ENCODE measurements at places on chromosomes 5 and 9.

DNA sequence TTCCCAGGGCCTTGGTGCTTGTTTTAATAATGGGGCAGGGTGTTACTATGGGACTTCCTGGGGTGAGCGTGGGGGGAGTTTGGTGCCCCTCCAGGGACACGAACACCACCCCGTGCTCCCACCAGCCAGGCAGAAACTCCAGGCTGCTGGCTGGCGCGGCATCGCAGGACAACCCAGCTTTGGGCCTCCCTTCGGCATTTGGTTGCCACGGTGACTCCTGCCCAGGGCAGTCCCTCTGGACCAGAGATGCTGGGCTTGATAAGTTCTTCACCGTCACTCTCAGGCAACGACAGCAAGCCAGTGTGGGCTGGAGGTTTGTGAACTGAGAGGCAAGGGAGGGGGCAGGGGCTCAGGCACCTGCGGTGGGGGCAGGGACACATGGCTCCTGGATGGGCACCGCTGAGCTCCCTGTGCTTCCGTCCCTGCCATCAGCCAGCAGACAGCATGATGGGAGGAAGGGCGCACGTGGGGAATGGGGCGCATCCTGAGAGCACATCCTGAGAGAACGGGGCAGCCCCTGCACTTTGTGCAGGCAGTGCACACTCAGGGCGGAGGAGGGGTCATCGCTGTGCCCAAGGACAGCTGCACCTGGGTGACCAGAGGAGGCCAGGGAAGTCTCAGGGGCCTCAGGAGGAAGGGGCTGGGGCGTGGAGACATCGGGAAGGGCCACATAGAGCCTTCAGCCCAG lies 116.4 kb downstream of the RXRA start:
- no peak for DNase-seq

DNA sequence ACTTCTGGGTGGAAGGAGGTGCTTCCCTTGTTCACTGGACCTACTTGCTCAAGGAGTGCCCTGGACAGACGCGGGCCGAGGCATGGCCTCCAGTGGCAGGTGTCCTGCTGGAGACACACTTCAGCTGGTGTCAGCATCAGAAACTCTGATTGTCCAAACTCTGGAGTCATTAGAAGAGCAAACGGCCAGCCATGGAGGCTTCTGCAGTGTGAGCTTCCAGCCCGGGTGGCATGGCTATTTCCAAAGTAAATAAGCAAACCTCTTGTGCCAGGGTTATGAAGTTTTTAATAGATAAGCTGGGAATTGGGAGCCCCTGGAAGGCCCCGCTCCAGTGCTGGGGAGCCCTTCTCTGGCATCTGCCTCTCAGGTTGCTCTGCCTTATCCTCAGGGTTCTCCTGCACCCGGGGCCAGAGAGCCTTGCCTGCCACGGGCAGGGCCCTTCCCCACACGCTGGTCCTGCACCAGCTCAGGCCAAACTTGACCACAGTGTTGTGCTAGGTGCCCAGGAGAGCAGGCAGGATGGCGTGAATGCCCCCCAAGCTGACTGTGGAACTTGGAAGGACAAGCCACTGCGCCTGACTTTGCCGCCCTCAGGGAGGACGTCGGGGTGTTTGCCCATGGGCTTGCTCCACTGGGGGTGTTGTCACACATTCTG lies 285.6 kb downstream of the GADD45G start:
- no peak for DNase-seq

- no peak for DNase-seq
Observed at GRCh38 chr9:98521141-98521540, 187.6 kb downstream of the GABBR2 start.

GRCh38 chr9:38001430-38001829 lies 67.6 kb downstream of the SHB start:
- DNase-seq: no peak

DNA sequence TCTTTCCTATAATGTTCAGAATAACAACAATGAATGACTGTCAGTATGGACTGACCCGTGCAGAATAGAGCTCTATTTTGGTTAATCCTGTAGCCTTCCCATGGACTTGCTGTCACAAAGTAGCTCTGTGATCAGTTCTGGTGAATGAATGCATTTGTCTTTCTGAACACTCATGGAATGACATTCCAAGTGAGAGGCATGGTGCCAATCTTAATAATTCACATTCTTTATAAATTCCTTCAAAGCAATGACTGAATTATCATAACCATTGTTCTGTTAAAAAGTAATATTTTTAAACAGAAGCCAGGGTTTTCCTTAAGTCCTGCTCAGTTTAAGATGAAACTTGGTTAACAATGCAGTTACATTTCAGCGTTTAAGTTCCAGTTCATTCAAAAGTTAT lies 360.5 kb downstream of the ICE1 start:
- no peak for DNase-seq

GRCh38 chr5:61333321-61333953 lies 1.4 kb downstream of the ZSWIM6 start:
- no peak for DNase-seq

DNA sequence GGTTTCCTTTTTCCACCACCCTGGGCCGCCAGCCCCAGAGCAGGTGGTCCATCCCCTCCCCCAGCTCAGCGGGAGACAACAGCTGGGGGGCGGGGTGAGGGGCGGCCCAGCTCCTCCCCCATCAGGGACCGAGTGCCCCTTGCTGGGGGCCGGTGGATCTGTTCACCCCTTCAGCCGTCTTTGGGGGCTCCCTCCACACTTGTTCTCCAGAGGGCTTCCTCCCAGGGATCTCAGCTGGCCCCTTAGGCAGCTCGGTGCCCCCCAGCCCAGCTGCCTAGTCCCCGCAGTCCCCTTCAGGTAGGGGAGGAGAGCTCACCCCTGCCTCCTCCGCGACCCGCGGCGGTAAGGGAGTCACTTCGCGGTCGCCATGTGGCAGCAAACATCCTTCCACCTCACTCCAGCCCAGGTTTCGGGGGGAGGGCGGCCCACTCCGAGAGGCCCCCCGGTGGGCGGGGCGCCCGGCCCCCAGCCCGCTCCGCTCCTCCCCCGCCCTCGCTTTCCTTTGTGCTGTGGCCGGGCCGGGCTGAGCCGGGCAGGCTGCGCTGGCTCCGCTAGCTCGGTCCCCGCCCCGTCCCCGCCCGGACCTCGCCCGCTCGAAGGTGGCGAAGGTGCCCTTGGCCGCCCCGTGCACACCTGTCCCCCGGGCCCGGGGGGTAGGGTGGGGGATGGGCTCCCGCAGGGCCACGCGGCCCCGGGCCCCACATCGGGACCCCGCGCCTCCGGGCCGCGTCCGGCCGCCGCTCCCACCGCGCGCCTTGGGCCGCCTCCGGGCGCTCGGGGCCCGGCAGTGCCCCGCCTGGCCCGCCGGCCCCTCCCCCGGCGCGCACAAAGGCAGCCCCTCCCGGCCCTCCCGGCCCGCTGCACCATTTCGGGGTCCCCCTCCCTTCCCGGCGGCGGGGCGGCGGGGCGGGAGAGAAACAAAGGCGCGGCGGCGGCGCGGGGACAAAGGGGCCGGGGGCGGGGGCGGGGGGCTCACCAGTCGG lies 683 bp downstream of the DBN1 start:
- DNase-seq: peak; percentile 40

- no peak for DNase-seq
Observed at GRCh38 chr9:135577256-135577655, 15.7 kb downstream of the PAEP start.

DNA sequence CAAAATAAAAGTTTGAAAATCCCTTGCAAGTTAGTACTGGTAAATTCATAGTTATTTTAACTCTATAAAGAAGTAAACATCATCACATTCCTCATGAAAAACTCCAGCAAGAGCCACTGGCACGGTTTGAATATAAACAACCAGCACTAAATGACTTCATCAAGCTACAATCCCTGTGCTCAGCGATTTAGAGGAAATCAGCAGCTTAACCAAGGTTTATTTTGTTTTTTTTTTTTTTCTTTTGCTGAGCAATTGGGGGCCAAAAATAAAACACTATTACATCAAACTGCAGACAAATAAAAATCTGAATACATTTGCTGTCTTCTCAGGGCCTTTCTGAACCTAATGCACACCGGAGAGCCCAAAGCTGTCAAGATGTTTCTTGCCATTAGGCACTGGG lies 106.2 kb upstream of the SLC24A2 start:
- no peak for DNase-seq

DNA sequence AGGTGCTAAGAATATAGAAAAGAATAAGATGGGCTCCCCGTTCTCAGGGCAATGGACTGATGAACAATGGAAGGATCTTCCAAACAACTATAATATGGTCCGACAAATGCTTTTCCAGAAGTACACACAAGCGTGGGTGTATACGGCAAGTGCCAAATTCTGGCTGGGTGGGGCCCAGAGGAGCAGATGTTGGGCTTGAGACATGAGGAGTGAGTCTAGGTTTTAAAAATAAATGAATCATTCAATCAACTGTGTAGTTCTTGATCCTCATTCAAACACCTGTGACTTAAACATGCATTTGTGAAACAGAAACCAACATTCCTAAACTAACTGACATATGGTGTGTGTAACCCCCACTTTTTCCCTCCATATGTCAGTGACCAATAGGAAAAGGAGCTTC lies 47.9 kb downstream of the MFAP3 start:
- DNase-seq: no peak

- DNase-seq: no peak
Observed at GRCh38 chr9:27368316-27368985, 71.5 kb upstream of the EQTN start.

DNA sequence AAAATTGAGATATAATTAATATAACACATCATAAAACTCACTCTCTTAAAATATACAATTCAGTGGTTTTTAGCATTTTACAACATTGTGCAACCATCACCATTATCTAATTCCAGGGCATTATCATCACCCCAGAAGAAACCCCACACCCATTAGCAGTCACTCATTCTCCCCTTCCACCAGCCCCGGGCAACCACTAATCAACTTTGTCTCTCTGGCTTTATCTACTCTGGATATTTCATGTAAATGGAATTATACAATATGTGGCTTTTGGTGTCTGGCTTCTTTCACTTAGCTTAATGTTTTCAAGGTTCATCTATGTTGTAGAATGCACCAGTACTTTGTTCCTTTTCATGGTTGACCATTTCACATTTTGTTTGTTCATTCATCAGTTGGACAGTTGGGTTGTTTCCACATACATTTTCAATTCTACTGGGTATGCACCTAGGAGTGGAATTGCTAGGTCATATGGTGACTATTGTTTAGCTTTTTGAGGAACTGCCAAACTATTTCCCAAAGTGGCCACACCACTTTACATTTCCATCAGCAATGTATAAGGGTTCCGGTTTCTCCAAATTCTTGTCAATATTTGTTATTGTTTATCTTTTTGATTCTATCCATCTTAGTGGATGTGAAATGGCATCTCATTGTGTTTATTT lies 62.4 kb downstream of the MARCHF3 start:
- no peak for DNase-seq

DNA sequence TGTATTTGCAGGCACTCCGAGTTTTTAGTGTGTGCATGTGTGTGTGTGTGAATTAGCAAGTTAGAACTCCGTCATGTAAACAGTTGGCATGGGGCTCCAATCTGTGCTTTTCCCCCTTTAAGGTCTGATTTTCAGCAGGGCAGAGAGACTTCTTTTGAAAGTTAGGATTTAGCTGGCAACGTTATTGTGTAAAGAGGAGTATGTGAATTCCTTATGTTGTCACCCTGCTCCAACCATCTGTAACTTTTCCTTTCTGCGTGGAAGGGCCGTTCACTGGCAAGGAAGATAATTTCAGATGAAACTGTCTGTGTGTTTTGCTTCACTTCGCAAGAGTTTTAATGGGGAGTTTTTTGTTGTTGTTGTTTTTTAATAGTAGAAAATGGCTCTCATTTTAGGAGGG lies 332 bp downstream of the SGCD start:
- DNase-seq: no peak

- DNase-seq: no peak
Observed at GRCh38 chr5:135832941-135833920, 1.2 kb upstream of the SLC25A48 start.

DNA sequence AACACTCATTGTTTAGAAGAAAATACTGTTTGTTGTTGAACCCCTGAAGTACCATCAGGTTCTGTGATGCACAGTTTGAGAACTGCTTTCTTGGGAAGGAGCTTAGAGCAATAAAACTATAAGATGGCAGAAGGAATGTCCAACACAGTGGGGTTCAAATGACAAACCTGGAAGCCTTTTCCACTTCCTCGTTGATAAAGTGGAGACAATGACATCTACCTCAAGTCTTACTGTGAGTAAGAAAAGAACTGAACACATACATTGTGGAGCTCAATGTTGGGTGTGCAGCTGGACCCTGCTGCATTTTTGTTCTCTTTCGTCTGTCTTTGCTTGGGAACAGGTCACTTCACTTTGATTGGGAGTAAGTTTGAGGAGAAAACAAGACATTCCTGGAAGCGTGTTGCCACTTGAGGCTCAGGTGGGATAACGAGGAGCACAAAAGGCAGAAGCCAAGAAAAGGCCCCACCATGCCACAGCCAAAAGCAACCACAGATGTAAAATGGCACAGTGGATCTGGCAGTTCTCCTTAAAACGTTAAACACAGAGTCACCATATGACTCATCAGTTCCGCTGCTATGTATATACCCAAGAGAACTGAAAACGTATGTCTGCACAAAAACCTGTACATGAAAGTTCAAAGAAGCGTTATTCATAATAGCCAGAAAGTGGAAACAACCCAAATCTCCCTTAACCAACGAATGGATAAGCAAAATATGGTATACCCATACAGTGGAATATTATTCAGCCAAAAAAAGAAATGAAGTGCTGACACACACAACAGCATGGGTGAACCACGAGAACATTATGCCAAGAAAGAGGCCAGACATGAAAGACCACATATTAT lies 42.9 kb upstream of the SUB1 start:
- peak; percentile 73 for DNase-seq

DNA sequence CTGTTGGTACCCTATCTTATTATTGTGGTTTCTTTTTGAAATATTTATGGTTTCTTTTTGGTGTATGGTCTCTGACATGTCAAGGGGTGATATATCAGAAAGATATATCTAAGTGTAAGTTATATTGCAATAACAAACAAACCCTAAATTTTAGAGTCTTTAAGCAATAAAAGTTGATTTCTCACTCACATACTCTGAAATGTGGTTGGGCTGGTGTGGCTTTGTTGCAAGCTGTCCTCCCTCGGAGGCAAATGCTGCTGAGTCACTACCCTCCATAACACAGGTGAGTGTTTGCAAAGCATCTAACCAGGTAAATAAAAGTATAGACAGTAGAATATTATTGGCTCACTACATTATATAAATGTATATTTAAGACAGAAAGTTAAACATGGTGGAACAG lies 253.2 kb downstream of the CDH18 start:
- no peak for DNase-seq

GRCh38 chr5:37738057-37738691 lies 101.7 kb downstream of the GDNF start:
- DNase-seq: peak; percentile 56

DNA sequence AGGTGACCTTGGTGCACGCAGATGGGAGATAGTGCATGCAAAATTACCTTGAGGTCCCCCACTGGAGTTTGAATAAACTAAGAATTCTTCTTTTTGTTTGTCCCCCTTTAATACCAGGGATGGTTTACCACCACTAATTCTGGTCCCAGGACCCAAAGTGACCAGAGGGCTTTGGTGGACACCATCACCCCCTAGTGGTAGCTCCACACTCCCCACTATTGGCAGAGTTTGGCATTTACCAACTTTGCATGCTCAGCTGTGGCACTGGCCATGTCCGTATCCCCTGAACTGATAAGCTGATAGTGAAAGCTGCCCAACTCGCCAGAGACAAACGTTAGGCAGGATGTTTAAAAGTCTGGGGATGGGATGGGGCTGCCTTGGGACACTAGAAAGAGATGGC lies 3.3 kb downstream of the ASTN2 start:
- no peak for DNase-seq
